ENCODE measurements at places on chromosomes 12 and 14.
A peak's percentile ranks its signal among the peaks of the same experiment; 100 is the strongest.

- DNase-seq = no peak
These were observed 594.7 kb downstream of the SOX5 start for GRCh38 chr12:23354800-23355199.

GRCh38 chr12:71397433-71397954, 42.1 kb upstream of the LGR5 start:
- no peak for DNase-seq

- no peak for DNase-seq
These were observed 187.2 kb downstream of the KCNA5 start for GRCh38 chr12:5230861-5231260.

GRCh38 chr12:7555752-7556151, 52.2 kb upstream of the CD163 start:
- DNase-seq = peak; percentile 77

GRCh38 chr14:72942934-72943333, 16.7 kb downstream of the DCAF4 start:
- no peak for DNase-seq

GRCh38 chr12:77625441-77625840, 205.3 kb upstream of the NAV3 start:
- no peak for DNase-seq

DNA sequence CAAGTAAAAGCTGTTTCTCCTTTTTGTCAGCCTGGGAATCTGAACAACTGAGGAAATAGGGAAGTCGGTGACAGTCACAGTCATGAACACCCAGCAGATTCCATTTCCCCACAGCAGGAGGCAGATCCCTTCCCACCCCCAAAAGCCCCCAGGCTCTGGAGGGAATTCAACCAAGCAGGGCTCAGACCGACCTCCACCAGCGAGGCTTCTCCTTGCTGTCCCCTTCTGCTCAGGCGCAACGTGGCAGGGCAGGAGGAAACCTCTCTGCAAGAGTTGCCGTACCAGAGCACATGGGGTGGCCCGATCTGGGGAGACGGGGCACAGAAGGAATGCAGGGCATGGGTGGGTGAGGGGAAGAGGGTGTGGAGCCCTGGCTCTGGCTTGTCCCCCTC, 319 bp downstream of the GALNT6 start:
- DNase-seq = peak; percentile 82

GRCh38 chr14:97276573-97276972, 479.4 kb downstream of the VRK1 start:
- DNase-seq = no peak

DNA sequence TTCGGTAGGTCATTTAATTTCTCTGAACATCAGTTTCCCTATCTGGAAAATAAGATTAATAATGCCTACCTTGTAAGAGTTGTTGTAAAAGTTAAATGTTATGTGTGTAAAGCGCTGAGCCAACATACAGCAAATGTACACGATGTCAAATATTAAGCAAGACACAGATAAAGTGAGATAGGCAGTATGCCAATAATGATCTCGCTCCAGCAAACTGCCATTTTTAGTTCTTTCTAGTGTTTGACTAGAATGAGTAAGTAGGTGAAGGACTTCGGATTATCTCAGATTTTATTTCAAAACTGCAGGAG, 840 bp downstream of the DHRS7 start:
- DNase-seq = no peak

DNA sequence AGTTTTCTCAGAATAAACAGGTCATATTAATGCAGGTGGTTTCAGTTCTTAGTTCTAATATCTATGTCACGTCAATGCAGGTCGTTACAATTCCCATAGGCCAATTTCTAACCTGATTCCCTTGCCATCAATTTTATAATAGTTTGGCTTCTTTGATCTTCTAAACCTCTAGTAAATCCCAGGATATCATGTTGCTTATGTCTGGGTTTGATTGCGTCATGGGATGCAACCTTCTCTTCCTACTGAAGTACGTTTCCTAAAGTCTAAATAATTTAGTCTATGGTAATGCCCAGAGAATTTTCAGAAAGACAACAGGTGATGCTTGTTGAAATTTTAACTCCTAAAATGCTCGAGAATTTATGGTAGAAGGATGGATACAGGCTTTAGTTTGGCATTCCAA, 19.2 kb downstream of the TAS2R7 start:
- no peak for DNase-seq

GRCh38 chr14:83162361-83162929, 1628.8 kb upstream of the SEL1L start:
- no peak for DNase-seq

DNA sequence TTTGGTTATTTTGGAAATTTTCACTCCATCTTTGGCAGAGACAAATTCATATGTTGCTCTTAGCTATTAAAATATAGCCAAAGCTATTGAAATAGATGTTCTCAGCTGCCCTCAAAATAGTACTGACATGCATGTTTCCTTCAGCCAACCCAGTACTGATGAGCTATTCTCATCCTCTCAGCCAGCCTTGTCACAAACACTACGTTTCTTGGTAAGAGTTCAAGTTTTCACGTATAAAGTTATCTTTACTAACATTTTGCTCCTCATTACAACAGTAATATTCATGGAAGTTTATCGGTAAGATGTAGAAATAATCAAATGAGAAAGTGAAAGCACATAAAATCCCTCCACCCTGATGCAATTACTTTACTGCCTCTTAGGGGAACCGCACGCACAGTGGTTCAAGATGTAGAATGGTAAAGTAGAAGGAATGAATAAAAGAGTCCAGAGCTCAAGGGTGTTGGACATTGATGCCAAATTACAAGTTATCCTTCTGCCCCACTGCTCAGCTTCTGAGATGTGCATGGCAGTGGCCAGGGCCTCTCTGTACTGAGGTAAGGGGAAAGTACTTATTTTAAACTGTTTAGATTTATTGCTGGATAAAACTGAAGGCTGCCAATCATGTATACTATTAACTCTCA, 20.7 kb downstream of the GCH1 start:
- DNase-seq = no peak

DNA sequence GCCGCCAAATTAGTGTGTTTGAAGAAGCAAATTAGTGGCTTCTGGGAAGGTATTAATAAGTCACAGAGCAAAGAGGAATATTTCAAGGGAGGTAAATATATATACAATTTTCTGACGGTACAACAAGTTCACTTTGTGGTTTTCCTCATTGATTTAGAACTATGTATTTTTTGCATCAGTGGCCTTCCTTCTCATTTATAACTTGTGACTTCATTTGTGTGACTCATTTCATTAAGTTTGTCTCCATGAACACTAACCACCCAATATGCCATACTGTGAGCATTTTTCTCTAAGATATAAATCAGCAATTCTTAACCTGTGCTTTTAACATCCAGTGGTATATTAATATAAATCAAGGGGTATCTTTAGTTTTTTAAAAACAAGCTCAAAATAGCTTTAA, 29.3 kb upstream of the ARHGAP5 start:
- no peak for DNase-seq

GRCh38 chr12:109277899-109278762, 31.0 kb downstream of the FOXN4 start:
- no peak for DNase-seq

GRCh38 chr12:9759694-9760093, 1.0 kb downstream of the CD69 start:
- peak; percentile 56 for DNase-seq

DNA sequence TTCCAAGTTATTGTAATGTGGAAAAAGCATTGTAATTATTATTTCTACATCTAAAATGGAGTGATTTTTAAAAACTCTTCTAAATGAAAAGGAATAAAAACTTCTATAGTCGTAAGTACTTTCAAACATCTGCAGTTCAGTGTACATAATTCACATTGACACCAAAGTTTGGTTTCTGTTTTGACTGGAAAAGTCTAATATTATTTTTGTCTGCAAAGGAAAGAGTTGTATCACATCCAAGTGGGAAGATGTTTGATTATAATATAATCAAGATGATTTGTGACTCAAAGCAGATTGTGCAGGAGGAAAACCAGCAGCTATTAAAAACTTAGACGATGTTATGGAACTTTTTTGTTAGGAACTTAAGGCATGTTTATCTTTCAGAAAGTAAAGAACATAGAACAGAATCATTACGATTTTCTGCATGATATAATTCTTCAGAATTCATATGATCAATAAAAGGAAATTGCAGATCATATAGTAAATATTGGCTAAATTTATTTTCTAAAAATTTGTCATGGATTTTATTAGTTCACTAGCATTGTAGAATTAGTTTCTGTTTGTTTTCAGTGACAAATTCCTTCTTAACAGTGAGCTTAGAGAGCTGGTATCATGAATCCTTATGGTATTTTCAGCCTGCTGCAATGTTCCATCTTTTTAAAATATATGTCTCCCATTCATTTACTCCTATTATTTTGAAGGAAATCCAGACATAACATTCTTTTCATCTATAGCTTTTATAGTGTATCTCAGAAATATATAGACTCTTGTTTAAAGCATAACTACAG, 145.8 kb downstream of the MIPOL1 start:
- no peak for DNase-seq

DNA sequence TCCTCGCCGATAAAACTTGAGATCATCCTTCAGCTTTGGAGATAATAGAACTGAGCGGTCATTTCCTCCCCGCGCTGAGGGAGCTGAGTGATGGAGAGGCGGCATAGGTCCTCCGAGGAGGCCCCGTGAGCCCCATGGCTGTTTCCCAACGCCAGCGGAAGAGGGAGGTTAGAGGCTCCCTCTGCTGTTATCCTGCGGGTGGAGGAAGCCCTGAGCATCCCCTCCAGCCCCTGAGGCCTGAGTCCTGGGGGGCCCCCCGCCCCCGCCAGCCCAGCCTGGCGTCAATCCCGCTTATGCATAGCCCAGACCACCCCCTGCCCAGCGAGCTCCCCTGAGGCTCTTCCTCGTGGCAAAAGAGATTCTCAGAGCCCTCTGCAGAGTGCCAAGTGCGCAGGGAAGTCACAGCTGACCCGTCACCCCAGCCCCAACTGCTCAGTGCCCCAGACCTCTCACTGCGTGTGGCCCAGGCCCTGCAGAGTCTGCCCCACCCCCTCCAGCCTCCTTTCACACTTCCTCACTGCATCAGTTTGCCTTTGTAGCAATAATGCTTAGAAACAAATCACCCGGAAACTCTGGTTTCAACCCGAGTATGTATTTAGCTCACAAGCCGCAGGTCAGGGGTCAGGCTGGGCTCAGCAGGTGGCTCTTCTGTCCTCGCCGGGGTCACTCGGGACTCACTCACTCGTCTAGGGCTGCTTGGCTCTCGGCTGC, 44.7 kb upstream of the GALNT9 start:
- DNase-seq = peak; percentile 11

- no peak for DNase-seq
These were observed 1.4 kb downstream of the TMTC1 start for GRCh38 chr12:29782285-29782870.

DNA sequence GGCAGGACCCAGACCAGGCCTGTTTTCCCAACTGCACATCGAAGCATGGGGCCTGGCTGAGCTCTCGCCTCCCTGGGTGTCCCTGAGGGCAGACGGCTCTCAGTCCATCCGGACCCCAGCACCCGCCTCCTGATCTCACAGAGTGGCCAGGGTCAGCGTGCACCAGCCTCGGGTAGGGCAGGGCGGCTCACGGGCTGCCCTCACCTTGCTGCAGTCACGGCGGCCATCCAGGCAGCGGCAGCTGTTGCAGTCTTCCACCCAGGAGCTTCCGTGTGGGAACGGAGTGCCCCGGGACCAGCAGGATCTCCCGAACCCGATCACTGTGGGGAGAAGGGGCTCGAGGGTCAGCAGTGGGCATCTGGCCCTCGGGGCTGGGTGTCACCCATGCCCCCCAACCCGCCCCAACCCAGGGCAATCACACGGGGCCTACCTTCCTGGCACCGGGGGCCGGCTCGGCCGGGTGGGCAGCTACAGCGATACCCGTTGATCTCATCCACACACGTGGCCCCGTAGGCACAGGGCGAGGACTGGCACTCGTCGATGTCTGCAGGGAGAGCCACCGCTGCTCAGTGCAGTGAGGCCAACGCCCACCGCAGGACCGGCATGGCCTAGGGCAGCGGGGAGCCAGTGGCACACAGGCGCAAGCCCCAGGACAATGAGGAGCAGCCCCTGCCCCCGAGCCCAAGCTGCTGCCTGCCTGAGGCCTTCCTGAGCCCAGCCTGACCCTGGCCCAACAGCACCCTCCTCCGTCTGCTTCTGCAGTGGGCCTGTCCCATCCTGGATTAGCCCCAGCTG, 22.2 kb downstream of the JAG2 start:
- DNase-seq = no peak

DNA sequence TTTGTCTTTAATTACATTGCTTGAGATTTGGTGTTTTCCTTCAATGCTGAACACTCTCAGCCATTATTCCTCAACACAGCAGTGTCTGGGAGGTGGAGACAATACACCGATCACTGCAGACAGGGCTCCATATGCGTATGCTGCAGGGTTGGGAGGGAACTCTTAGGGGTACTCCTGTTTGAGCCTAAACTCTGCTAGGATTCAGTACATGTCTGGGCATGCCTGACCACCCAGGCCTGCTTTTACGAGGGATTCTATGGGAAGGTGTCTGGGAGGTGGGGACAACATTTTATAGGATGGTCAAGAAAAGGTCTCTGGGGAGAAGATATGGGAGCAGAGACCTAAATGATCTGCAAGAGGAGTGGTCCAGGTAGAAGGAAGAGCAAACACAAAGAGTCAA, 34.3 kb downstream of the DHRS2 start:
- DNase-seq = peak; percentile 3

DNA sequence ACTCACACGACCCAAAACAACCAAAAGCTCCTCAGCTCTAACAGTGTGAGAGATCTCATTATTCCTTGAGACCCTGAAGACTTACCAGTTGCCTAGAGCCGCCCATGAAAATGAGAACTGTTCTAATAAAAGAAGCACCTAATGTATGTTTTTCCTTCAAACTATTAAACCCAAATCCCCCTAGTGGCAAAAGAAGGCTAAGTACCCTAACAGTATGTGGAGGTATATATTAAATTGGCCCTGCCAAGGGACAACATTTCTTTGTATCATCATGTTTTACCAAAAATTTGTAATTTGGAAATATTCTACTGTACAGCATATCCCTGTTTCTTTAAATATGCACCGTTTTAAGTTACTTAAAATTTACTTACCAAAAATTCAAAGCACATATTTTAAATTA, 38.0 kb upstream of the PPFIA2 start:
- DNase-seq = no peak

GRCh38 chr12:4111010-4111409, 162.6 kb upstream of the CCND2 start:
- DNase-seq = no peak
